Osteocyte (in vitro differentiated cells): ENCODE measurements at places on chromosomes 11 and 22.

GRCh38 chr22:28231441-28231840 is 312.4 kb upstream of the PITPNB start:
- DNase-seq, result no peak

- DNase-seq, result no peak
Measured at GRCh38 chr11:57279116-57279515, 42.1 kb upstream of the APLNR start.

- no peak for DNase-seq
Measured at GRCh38 chr11:80843266-80843974, 1402.6 kb upstream of the TENM4 start.

- no peak for DNase-seq
Measured at GRCh38 chr11:24965748-24966147, 468.9 kb downstream of the LUZP2 start.

DNA sequence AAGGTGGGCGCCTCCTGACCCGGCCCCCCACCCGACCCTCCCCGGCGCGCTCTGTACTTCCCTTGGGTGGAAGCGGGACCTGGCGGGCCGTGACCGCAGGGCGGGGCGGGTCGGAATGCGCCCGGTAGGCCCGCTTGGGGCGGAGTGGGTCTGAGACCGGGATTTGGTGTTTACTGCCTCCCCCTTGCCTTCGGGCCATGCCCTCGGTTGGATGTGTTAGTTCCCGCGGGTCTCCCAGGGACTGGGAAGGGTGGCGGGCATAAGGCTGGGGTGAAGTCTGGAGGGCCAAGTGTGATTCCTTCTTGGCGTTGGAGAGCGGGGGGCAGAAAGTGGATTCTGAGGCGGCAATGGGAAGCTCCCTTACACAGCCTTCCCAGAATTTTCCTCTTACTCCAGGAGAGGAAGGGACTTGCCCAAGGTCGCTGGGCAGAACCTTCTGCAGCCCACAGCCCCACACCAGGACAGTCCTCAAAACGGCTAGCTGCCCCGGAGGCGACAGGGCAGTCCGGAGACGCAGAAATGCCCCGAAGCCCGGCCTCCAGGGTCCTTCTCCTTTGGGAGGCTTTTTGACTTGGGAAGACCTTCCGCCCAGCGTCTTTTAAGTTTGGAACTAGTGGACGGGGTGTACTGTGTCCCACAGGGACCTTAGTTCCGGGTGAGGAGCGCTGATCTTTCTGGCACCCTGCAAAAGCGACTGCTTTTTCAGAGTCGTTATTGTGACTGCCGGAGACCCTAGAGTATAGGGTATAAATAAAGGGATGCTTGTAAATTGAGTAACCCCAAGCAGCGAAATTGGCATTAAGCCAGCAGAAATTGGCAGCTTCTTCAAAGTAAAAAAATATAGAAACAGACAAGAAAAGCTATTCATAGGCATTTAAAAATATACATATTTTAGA is 647 bp downstream of the SWAP70 start:
- peak; percentile 85 for DNase-seq

- DNase-seq, result no peak
Measured at GRCh38 chr22:29152045-29152953, 53.4 kb upstream of the EMID1 start.

GRCh38 chr22:36285017-36285416 is 32.1 kb downstream of the APOL1 start:
- no peak for DNase-seq

GRCh38 chr11:66022401-66023185 is 3.7 kb downstream of the CATSPER1 start:
- DNase-seq, result peak; percentile 93

DNA sequence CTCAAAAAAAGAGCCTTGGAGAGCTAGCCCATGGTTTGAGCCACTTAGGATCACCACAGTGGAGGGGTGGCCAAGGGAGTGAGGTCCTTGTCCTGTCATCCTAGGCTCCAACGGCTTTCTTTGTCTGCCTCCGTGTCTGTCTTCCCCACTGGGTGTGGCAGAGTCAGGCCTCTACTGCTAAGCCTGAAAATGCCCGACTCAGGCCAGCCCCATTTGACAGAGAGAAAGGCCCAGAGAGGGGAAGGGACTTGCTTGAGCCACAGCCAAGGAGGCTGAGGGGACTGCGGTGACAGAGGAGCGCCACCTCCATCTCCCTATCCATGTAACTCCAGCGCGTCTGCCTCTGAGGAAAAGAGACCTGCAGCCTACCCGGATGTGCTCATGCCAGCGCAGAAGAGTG is 27.8 kb upstream of the CD82 start:
- no peak for DNase-seq

DNA sequence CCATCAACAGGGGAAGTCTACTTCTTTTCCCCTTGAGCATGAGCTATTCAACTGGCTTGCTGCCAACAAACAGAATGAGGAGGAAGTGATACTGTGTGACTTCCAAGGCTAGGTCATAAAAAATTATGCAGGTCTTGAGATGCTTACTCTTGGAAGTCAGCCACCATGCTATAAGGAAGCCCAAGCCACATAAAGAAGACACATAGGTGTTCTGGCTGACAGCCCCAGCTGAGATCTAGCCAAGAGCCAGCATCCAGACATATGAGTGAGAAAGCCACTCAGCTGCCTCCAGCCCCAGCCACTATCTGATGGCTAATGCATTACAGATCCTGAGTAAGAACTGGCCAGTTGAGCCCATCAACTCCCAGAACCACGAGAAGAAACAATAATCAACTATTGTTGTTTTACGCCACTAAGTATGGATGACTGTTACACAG is 31.0 kb upstream of the PPP2R1B start:
- no peak for DNase-seq

DNA sequence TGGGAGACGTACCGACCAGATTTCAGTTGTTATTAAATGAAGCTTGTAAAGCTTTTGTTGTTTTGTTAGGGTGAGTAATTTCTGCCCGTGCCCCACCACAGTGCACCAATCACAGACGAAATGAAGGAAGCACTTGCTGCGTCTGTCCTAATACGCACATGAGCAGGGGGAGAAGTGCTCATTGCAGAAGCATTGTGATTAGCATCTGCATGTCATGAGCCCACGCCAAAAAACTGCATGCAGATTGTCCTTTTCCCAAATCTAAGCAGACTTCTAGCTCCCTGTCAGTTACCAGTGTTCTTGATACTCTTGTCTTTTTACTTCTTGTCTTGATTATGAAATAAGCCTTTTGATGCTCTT is 15.5 kb downstream of the RBX1 start:
- no peak for DNase-seq

GRCh38 chr11:65373839-65374580 is 8.4 kb downstream of the SLC25A45 start:
- DNase-seq, result no peak

GRCh38 chr22:28029201-28029948 is 110.3 kb upstream of the PITPNB start:
- DNase-seq, result peak; percentile 67

GRCh38 chr22:29202212-29203192 is 3.2 kb upstream of the EMID1 start:
- DNase-seq, result no peak

GRCh38 chr22:20857838-20858614 is 585 bp downstream of the PI4KA start:
- peak; percentile 95 for DNase-seq

- DNase-seq, result no peak
Measured at GRCh38 chr22:46295277-46295971, 1.2 kb upstream of the GTSE1 start.

DNA sequence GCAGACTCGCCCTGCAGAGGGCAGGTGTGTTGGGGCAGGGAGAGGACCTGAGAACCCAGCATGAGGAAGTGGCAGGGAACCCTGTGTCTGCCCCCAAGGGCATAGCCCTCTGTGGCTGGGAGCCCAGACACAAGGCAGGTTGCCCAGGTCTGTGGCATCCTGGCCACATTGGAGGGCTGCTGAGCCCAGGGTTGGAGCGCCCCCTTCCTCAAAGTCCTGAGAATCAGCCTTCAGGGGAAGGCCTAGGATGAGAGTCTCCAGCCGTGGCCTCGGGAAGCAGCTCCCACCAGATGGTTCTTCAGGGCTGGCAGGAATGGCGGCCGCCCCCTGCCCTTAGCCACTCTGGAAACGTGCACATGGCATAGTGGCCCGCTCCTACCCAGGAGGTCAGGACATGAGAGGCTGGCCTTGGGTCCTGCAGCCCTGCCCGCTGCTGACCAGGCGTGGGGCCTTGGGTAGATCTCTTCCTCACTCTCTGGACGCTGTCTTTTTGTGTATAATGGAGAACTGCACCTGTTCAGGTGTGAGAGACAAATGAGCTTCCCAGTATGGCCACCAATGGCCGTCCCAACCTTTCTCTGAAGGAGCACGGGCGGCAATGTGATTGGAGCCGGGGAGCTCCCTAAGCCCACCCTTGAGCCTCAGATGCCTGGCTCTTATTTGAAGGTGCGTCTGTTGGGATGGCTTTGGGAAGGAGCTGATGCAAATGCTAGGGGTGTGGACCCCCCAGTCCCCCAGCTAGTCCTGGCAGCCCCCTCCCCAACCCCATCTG is 4.6 kb upstream of the CDC42BPG start:
- DNase-seq, result no peak

DNA sequence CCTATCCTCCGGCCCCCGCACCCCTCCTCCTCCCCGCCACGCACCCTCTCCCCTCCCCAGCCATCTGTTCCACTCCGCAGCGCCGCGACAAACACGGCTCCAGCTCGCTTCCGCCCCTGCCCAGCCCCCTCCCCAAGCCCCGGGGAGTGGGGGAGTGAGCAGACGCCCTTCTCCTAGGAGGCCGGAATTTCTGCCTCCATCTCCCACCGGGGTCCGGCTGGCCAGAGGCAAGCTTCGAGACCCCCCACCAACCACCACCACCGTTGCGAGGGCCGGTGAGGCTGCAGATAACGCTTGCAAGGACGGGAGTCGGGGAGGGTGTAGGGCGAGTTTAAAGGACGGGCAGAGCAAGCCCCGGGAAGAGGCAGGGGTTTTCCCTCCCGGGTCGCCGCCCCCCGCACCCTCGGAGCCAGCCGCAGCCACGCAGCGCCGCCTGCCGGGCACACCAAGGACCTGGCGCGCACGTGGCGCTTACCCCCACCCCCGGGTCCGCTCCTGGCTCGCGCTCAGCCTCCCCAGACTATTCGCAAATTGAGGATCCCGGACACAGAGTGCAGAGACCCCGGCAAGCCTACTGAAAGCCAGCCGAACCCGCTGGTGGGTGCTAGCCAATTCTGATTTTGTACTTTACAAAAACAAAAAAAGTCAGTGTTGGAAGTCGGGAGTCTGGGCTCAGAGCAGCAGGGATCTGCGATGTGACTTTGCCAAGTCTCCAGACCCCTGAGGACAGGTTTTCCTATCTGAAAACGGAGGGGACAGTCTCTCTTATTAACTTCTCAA is 22.6 kb downstream of the RTN4RL2 start:
- DNase-seq, result no peak

GRCh38 chr11:121547574-121547973 is 94.8 kb upstream of the SORL1-AS1 start:
- DNase-seq, result peak; percentile 25

DNA sequence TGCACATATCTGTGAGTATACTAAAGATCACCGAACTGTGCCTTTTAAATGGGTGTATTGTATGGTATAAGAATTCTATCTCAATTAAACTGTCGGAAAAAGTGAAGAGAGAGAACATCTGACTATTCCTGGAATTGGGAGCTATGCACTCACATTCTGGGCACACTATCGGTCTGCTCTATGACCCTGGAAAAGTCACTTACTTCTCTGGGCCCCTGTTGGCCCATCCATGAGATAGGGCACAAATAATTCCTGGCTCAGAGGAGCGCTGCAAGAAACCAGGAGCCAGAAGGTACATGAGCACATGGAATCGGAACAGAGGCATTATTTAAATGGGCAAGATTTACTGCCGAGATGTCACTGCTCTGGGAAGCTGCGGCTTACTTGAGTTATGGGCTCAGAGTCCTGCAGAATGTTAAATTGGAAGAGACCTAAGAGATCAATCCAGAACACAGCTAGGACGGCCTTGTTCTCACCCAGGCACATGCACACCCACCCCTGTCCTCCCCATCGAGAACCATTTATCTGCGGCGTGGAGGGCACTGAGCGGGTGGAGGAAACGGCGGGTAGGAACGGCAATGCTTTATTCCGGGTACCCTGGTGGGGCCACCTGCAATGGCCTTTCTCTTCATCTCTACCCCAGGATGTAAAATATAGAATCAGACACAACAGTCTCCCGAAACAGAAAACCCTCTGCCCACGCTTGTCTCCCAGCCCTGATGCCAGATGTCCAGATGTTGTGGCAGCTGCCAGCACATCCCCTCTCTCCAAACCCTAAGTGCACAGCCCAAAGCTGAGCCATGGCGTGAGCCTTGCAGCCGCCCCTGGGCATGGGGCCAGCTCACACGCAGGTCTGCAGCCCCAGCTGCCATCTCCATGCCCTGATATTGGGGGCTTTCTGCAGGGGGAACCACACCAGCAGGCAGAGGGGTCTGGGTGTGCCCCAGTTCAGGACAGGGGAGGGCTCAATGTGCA is 142.4 kb downstream of the DSCAML1 start:
- no peak for DNase-seq

- DNase-seq, result no peak
Measured at GRCh38 chr11:90229791-90230190, 6.9 kb upstream of the CHORDC1 start.

- DNase-seq, result no peak
Measured at GRCh38 chr11:65625628-65626342, 10.2 kb downstream of the PCNX3 start.

DNA sequence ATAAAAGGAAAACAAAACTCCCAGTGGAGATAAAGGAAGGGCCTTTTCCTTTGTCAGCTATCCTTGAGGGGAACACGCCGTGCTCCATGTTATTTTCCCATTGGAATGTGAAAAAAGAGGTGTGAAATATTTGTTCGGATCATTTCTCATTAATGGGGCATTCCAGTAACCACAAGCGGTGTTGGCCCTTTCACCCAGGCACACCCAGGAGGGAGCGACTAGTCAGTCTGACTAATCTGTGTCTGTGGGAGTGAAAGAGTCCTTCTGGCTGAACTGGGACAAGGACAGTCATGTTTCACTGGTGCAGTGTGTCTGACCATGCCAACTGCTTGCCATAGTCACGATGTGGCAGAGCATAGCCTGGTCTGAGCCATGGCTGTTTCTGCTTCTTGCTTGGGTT is 13.0 kb upstream of the MYEOV start:
- no peak for DNase-seq
